HFFc6 (cell line): ENCODE measurements at places on chromosomes 11 and 22. TPM values are rescaled to one million over a fixed set of nuclear protein-coding genes. Genes with fewer than 3 reads are reported as not detected.

GRCh38 chr22:27273436-27273835 is 528.1 kb downstream of the MN1 start:
- no peak for DNase-seq

- DNase-seq, result no peak
Measured at GRCh38 chr22:49042877-49043859, 784.5 kb downstream of the BRD1 start.

- DNase-seq, result no peak
Measured at GRCh38 chr11:46307785-46308341, 30.4 kb downstream of the CREB3L1 start.

GRCh38 chr22:24429411-24430365 is 2.3 kb downstream of the ADORA2A start:
- DNase-seq, result peak; percentile 30

DNA sequence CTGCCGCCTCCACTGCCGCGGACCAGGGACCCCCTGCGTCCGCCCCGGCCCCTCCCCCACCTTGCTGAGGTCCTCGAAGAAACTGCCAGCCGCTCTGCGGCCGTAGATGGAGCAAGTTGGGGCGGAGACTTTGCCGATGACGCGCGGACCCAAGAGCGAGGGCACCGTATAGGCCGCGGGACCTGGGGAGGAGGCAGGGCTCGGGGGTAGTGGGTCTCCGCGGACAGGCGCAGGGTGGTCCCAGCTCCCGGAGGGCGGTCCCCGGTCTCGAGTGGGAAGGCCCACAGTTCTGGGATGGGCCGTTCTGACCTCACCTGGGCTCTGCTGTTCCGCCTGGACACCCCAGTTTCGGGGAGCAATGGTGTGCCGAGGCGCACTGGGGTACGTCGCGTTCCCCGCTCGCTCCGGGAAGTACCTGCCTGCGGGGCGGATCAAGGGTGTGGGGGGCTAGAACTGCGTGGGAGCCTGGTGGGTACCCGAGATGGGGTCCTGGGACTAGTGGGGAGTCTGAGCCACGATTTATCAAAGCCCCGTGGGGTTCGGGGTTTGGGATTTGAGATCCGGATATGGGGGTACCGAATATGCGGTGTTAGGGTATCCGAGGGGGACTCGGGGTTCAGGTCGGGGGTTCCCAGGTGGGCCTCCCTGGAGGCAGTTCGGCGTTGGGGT is 1.2 kb upstream of the TYMP start:
- no peak for DNase-seq

Gene RCN1
- 250 and 271 TPM in 2 replicates for total RNA-seq

Gene ST14
- not detected in 3 replicates for total RNA-seq

GRCh38 chr11:12152321-12152720 is 41.9 kb downstream of the MICAL2 start:
- DNase-seq, result no peak

DNA sequence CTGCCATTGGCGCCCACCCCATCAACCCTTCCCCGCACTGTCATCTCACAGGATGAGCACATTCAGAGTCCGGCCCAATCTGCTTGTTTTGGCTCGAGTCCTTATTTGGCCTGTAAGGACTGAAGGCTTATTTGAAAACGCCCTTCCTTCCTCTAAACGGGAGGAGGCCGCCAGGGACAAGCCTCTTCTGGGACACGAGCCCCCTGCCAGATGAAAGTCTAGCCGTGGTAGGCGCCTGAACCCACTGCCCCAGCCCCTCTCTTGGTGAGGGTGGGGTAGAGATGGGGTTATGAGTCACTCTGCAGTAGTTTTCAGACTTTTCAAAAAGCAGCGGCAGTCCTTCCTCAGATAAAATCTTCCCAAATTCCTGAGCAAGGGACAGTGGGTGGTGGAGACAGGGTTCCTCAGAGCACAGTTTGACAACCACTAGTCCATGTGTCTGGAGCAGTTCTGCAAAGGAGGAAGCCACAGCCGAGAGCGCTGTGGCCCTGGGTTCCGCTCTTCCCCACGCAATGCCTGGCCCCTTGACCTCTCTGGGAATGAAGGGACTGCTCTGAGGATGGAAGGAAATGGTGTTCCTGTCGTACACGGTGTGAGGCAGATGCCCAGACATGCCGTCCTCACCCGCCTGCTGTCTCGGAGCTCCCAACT is 57.0 kb downstream of the MYH9 start:
- peak; percentile 65 for DNase-seq
